ENCODE measurements at places on chromosomes 11 and 22.

GRCh38 chr11:36243641-36244040, 45.6 kb downstream of the COMMD9 start:
- DNase-seq = no peak

DNA sequence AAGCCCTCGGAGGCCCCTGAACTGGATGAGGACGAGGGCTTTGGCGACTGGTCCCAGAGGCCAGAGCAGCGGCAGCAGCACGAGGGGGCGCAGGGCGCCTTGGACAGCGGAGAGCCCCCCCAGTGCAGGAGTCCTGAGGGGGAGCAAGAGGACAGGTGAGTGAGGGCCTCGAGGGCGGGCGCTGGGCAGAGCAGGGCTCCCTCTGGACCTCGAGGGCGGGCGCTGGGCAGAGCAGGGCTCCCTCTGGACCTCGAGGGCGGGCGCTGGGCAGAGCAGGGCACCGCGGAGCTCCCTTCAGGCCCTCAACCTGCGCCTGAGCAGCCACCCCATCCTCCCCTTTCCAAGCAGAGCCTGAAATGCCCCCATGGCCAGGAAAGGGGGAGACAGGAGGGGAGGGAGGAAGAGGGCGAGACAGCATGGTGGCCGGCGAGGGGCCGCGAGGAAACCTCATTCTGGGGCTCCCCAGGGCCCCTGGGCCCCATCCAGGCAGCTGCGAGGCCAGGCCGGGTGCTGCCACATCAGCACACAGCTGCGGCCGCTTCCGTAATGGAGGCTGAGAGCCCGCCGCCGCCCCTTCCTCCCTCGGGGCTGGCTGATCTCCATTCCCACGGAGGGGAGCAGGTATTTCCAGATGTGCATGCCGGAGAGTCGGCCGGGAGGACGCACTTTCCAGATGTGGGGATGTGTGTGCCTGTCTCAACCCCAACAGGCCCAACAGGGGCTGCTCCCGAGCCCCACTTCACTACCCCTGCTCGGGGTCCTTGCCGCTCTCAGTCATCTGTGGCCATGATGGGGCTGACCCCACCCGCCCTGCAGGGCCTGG, 10.0 kb downstream of the PRR33 start:
- DNase-seq = no peak

DNA sequence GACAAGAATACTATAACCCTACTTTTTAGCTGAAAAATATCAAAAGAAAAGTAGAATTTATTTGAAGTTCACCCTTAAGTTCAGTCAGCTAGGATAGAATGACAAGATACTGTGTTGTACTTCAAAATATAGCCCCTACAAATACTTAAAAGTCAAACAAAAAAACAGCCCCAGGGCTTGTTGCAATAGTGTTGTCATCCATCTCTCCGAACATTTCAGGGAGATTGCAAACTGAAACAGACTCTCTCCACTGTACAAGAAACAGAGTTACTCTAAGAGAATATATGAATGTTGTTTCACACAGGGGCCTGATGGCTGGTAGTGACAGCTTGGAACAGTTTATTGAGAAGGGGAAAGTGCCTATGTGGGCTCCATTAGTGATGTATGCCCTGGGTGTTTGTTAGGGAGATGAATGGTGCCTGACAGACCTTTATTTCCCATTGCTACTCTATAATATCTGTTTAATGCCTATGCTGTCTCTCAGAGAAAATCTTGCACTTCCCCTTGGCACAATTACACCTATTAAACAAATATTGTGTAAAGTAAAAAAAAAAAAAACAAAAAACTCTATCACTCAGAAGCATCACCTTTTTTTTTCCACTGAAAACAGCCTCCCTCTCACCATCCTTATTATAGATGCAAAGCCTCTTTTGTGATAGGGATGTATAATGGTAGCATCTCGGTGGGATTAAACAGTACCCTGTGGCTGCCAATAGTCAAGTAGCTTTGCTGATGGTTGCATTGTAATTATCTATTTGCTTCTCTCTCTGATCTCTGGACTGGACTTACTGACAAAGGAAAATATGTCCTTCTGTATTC, 506.3 kb upstream of the LUZP2 start:
- DNase-seq = no peak

GRCh38 chr11:44943696-44944095, 7.0 kb downstream of the TP53I11 start:
- DNase-seq = no peak

DNA sequence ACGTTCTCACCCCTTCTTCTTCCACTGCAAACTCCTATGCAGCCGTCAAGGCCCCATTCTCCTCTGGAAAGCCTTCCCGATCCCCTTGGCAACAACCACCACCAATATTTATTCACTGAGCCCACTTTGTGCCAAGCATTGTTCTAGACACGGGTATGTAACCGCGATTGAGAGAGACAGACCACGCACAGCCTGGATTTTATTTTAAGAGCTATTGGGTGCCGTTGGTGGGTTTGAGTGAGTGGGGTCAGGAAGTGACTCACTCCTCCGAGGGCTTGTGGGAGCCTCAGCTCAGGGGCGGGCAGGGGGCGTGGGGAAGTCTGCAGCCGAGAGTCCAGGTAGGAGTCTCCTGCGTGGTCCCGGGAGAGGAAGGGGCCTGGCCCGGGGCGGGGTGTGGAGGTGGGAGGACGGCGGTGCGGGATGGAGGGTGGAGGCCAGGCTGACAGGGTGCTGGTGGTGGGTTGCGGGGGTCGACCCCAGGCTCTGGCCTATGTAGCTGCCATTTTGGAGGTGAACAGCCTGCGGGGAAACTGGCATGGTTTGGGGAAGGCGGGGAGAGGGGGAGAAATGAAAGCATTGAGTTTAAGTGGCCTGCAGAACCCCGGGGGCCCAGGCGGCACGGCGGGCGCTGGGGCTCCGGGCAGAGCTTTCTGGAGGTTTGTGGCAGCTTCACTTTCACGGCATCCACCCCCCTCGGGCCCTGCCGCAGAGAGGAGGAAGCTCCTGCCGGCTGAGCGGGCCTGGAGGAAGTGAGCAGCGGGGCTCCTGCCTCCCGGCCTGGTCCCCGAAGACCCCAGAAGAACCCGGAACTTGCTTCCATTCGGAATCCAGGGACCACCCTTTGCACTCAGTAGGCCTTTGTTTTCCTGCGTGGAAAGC, 547 bp downstream of the PARVG start:
- DNase-seq = no peak

DNA sequence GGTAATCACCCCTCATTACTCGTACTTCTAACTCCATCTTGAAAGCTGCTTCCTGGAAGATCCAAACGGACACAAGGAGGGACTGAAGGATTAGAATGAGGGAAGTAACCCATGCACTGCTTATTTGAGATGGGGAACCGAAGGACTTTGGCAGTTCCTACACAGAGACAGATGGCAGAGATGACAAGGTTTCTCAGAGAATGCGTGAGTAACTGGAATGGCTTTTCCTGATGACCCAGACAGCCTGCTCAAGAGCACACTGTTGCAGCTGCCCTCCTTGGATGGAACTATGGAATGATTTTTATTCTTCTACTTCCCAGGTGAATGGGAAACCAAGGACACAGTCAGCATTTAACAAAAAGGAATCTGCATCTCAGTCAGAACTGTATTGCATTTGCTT, 7.3 kb downstream of the KCNJ11 start:
- DNase-seq = no peak

DNA sequence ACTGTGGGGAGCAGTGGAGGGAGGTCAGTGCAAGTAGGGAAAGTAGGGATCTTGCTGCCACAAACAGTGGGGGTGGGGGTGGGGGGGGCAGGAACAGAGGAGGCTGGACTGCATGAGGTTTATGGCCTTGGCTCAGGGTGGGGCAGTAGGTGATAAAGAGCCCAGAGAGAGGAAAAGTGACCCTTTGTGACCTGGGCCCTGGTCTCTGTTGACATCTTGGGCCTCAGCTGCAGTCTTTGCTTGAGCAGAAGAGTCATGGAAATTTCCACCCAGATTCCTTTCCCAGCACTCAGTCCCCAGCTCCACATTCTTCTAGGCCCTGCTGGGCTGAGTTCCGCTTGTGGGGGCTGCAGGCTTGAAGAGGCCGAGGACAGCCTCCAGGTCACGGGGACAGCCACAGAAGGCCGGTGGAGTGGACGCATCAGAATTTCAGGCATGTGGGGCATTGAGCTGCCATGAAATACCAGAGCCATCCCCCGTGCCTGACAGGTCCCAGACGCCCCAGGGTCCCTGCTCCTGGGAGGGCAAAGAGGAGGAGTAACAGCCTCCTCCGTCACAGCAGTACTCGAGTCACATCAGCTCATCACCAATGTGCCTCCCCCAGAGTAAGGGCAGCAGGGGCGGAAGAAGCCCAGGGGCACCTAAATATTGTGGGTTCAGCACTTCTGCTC, 9.7 kb upstream of the MALAT1 start:
- no peak for DNase-seq

- no peak for DNase-seq
Measured at GRCh38 chr11:122677256-122677655, 21.7 kb downstream of the UBASH3B start.

DNA sequence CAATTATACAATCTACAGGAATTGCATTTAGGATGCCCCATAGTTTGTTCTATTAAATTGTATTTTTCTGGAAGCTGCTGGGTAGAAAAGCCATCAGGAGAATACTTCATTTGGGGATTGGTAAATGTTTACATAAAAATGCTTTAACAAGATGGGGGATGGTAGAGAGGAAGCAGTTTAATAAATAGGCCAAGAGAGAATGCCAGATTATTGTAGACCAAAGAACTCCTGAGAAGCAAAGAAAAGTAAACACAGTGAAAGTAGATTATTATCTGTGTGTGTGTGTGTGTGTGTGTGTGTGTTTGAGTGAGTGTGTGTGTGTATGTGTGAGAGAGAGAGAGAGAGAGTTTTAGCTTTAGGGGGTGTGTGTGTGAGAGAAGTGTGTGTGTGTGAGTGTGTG, 820.4 kb upstream of the CCDC90B start:
- DNase-seq = no peak

- DNase-seq = no peak
Measured at GRCh38 chr11:1746511-1746931, 3.9 kb downstream of the IFITM10 start.

DNA sequence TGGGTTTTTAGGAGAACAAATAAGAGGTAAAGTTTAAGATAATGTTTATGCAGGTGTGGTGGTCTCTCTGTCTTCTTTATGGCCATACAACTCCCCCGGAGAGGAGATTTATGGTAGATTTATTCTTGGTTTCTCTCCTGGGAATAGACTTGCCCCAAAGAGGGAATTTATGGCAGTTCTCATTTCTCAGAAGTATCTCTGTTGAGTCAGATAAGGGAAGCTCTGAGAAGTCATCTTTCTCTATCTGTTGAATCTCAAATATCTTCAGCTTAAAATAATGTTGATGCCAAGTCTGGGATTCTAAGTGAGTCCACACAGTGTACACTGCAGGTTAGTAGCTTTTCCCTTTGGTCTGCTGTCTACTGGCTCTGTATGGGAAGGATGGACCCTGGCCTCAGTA, 276.4 kb upstream of the PLET1 start:
- DNase-seq = no peak

GRCh38 chr11:91790346-91791170, 434.1 kb upstream of the FAT3 start:
- DNase-seq = no peak

DNA sequence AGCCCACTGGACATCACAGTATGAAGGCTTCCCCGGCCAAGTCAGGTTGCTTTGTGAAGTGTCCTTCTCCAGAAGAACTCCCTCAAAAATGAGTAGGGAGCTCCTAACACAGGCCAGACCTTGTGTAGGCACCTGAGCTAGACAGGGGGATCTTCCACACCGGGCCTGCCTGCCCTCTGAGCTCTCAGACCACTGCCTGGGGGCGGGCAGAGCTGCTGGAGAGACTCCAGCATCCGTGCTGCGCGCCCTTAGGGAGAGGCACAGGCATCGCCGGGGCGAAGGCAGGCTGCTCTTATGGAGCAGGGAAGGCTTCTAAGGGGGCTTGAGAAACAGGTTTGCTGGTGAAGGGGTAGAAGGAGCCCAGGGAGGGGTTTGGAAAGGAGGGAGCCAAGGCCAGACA, 4.4 kb downstream of the KCNJ5 start:
- DNase-seq = no peak

DNA sequence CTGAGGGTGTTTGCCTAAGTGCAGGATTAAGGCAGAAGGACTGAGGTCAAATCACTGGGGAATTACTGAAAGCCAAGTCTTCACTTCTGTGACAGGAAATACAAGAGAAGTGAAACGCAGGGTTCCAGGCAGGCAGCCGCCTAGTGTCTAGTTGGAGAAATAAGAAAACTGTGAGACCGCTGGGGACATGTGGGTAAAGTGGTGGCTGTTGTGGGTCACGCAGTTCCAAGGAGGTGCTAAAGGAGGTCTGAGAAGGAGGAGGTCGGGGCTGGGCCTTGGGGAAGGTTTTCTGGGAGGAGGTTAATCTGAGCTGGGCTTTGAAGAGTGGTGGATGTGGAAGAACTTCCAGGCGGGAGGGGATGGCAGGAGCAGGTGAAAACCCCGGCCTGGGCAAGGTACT, 11.2 kb downstream of the MCM5 start:
- no peak for DNase-seq

- DNase-seq = no peak
Measured at GRCh38 chr11:130338667-130339066, 23.9 kb upstream of the ZBTB44 start.

DNA sequence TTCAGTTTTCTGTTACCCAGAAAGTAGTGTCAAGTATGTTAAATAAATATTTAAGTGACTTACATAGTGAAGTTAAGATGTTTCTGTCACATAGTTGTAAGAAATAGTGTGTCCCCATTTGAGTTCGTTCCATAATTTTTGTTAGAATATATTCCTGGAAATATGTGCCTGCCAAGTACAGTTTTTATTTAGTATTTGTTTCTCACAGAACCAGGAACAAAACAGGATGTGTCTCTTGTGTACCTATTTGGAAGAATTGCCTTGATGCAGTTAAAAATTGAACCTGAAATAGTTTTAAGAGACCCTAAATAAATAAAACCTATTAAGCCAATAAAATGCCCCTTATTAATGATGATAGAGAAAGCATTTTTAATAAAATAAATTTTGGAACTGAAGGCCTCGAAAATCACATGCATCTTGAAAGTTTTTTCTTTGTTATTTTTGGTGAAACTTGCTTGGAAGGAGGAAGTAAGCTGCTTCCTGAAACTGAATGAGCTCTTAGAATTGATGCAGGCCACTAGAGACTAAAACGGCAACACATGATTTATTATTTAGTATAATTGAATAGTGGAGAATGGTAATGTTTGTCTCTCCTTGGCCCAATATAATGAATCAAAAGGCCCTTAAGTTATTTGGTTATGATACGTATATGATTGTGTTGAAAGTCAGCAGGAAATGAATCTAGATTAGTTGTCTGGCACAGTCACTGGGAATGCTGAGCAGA, 55.9 kb downstream of the SWAP70 start:
- DNase-seq = no peak

DNA sequence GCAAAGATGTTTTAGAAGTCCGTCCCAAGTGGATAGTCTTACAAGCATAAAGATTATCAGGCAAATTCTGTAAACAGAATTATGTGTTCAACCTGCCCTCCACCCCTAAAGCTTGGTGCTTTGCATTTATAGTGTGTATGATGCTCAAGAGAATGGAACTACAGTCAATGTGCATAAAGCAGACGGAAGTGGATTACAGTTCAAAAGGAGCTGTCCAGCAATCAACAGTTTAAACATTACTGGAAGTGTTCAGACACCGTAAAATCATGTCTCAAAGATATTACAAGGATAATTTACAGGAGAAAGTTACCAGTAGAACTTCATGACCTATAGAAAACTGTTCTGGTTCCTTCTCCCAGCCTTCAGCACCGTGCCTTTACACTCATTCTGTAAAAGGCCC, 1.0 kb downstream of the RIC3 start:
- DNase-seq = no peak

GRCh38 chr11:128709402-128709801, 15.5 kb downstream of the FLI1 start:
- peak; percentile 49 for DNase-seq

- no peak for DNase-seq
Measured at GRCh38 chr11:68373815-68374501, 61.6 kb downstream of the LRP5 start.

GRCh38 chr11:104654181-104654813, 244.0 kb downstream of the CASP12 start:
- no peak for DNase-seq

Data from AG09319 (cell line).